Hematopoietic multipotent progenitor cell (in vitro differentiated cells): ENCODE measurements at places on chromosomes 1 and 21.

DNA sequence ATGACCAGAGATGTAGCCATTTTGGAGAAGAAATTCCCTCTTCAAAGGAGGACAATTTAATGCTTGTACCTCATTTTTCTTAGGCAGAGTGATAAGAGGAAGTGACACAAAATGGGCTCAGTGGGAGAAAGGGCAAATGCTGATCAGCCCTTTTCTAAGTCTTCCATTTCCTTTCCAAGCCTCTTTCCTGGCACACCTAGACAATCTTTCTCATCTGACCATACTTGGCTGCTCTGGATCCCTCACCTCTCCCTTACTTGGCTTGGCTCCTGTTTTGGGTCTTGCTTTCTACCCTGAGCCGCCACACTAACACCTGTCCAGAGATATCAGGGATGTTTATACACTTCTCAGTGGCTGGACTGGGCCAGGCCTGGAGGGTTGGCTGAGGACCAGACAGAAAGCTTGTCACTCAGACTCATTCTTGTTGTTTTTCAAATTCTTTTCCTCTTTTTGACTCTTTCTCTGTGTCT lies 13.1 kb downstream of the TXNIP start:
- DNase-seq = no peak

DNA sequence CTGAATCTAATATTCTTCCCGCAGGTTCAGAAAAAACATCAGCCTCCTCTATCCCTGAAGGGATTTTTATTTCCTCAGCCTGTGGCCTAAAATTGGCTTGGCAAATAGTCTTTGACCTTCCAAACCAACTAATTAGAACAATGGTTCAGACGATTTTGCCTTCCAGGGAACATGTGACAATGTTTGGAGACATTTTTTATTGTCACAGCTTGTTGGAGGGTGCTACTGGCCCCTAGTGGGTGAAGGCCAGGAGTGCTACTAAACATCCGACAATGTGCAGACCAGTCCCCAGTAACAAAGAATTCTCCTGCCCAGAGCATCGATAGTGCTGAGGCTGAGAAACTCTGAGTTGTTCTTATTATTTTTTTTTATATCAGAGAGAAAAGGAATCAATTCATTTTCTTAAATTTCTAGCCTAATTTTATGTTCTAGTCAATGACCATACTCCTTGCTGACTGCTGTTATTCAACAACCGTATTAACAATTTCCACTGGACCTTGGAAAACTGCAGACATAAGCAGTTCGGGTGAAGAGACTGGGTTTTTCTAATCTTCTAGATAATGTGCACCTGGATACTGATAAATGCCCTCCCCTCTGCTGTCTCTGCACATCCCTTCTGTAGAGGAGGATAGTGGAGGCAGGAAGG lies 280.7 kb downstream of the LMX1A start:
- DNase-seq = no peak

DNA sequence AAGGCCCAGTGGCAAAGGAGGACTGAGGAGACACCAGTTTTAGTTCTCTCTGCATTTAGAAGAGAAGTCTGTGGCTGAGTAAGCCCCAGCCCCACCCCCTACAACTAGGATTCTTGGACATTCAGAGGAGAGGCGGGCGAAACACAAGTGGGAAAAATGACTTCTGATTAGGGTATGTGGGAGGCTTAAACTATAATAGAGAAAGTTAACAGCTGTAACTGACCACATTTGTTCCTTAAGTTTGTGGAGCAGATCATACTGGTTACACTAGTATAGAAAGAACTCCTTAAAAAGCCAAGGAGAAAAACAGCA lies 11.2 kb upstream of the TRIM33 start:
- no peak for DNase-seq

DNA sequence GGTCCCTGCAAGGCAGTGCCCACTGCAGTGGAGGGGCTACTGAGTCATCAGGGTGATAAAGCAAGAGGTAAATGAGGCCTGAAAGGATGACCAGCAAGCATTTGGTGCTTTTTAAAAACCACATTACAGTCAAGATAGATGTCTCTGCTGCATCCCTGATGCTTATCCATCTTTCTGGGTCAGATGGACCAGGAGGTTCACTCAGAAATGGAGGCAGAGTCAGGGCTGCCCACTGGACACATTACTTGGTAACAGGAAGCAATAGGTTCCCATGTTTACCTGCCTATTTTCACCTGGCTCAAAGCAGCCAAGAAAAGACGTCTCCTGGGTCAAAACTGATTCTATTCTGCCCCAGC lies 3.6 kb downstream of the SPATA46 start:
- no peak for DNase-seq

DNA sequence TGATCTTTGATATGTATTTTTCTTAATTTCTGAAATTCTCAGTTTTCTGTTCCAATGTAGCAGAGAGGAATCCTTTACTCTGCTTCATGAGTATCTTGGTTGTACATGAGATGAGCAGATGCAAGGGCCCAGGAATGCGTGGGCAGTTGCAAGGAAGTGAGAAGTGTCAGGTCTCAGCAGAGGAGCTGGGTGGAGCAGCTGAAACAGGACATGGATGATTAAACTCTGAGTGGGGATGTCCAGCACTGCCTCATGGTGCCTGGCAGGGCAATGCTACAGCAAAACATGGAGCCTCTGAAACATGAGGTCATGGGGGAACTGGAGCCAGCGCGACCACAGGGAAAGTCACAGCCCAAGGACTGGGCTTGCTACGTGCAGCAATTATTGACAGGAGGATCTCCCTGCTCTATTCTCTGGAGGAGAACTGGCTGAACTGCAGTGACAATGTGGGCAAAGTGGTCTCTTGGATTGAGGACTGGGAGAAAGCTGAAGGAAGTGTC lies 48.4 kb downstream of the COLGALT2 start:
- no peak for DNase-seq

GRCh38 chr1:3570066-3570986 lies 41.0 kb downstream of the MEGF6 start:
- DNase-seq = no peak

GRCh38 chr1:211613108-211613947 lies 34.4 kb upstream of the SLC30A1 start:
- peak; percentile 90 for DNase-seq

- DNase-seq = no peak
These were observed 432 bp downstream of the EPHB2 start for GRCh38 chr1:22711071-22711470.

GRCh38 chr1:46595127-46595526 lies 8.9 kb downstream of the MKNK1 start:
- DNase-seq = peak; percentile 60

- DNase-seq = no peak
These were observed 101.8 kb downstream of the CD247 start for GRCh38 chr1:167416506-167416905.

- peak; percentile 88 for DNase-seq
These were observed 72.2 kb downstream of the NME7 start for GRCh38 chr1:169295425-169295824.

GRCh38 chr1:6262555-6263420 lies 1.9 kb upstream of the GPR153 start:
- no peak for DNase-seq

- peak; percentile 87 for DNase-seq
These were observed 8.9 kb downstream of the SLAMF1 start for GRCh38 chr1:160637821-160638539.

- DNase-seq = peak; percentile 80
These were observed 107.8 kb upstream of the TARDBP start for GRCh38 chr1:10904396-10905358.

DNA sequence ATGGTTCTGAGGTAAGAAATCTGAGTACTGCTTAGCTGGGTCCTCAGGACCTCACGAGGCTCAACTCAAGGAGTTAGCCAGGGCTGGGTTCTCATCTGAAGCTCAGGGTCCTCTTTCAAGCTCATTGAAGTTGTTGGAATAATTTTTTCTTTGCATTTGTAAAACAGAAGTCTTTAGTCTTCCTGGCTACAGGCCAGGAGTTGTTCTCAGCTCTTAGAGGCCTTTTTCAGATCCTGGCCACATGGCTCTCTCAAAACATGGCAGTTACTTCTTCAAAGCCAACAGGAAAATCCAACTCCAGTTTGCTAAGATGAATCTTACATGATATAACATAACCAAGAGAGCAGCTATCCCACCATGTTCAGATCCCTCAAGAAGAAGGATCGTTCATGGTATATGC lies 92.3 kb upstream of the CHODL start:
- no peak for DNase-seq

GRCh38 chr1:5744911-5745799 lies 247.1 kb downstream of the NPHP4 start:
- no peak for DNase-seq

- no peak for DNase-seq
These were observed 68.5 kb upstream of the ADAM30 start for GRCh38 chr1:119964673-119965363.

DNA sequence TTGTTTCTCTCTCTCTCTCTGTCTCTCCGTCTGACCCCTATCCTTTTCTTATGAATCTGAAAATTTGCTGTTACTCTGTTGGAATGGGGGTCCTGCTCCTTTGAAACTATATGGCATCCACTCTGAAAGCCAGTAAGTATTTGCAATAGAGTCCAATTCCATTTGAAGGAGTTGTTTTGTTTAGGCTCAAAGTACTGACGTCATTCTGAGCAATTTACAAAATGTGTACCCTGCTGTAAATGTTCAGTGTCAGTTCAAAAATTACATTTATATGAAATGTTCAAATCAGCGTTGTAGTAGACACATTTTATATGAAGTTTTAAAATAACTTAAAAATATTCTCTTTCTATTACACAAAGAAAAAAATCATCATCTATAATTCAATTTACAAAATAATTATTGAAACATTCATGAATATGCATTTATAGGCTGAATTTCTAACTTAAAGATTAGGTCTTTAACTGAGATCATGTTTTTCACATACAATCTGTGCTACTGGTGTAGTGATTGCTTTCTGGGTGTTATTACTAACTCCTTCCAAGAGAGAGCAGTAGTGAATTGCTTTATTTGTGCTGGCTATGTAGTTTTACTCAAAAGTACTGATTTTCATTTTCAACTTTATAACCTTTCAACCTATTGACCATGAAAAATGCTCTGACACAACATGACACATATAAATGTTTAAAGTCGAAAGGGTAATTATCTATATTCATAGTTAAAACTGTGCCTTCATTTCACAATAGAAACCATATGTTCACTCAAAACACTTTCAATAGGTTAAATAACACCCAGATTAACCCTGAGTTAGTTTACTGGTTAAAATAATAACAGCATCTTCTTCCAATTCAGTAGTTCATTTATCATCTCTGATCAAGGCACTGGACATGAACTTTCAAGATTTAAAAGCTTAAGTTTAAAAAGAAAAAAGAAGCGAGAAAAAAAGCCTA lies 253.1 kb upstream of the ADGRL4 start:
- DNase-seq = no peak

- DNase-seq = no peak
These were observed 2.3 kb upstream of the BACH1 start for GRCh38 chr21:29296446-29296845.

- peak; percentile 29 for DNase-seq
These were observed 50.2 kb downstream of the DENND1B start for GRCh38 chr1:197725044-197725443.

- DNase-seq = no peak
These were observed 1.2 kb downstream of the SCMH1 start for GRCh38 chr1:41240781-41241353.

- DNase-seq = no peak
These were observed 38.7 kb downstream of the CHAF1B start for GRCh38 chr21:36423771-36424433.

GRCh38 chr1:55197099-55197498 lies 18.1 kb downstream of the USP24 start:
- no peak for DNase-seq

- DNase-seq = no peak
These were observed 22.1 kb downstream of the FCRL4 start for GRCh38 chr1:157575744-157576143.

- no peak for DNase-seq
These were observed 145.5 kb upstream of the SERTAD4 start for GRCh38 chr1:210087058-210087457.

GRCh38 chr1:89198081-89198480 lies 661 bp downstream of the GBP4 start:
- DNase-seq = no peak

DNA sequence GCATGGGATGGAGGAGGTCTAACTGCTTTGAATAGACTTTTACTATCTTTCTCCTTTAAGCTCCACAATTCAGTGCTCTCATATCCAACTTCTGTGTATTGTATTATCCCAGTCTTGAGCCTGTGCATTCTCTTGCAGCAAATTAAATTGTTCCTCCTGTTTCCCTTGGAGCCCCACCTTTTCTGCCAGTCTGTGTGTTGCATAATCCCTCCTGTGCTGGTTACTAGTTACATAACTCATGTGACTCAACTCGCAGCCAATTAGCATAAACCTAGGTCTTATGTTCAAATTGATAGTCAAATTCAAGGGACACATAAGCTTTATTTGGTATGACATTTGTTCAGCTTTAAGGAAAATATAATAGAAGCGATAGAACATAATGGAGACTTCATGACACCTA lies 1863.5 kb downstream of the MRPL39 start:
- no peak for DNase-seq

- DNase-seq = no peak
These were observed 766 bp downstream of the CNIH3 start for GRCh38 chr1:224616756-224617409.

GRCh38 chr1:51240084-51240483 lies 4.0 kb downstream of the RNF11 start:
- no peak for DNase-seq

DNA sequence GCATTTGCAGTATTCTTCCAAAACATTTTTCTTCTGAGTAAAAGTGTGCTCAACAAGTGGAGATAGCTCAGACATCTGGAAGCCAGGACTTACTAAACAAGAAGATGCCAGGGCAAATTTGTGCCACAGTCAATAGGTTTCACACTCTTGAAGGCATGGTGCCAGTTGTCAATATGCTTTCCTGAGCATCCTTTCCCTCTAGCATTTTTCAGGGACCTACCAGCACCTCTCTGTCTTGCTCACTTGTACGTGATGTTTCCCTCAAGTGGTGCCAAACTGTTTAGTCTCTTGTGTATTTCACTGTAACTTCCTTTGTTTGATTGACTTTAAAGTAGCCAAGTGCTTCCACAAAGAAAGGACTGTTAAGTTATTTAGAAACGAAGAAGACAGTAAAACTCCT lies 194.0 kb upstream of the SGIP1 start:
- peak; percentile 42 for DNase-seq

DNA sequence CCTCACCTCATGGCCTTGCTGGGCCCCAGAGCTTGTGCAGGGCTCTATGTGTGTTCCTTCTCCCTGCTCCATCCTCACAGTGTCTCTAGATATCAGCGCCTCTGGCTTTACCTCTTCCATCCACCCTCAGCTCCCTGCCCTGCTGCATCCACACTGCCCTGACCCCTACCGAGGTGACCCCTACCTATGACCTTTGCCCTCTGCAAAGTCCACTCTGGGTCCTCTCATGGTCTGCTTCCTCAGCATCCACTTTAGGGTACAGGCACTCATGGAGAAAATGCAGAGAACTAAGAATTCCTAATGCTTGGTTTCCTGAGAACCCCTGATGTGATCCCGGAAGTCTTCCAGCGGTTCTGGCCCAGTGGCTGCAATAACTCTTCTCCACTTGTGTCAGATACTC lies 46.9 kb upstream of the PAXBP1 start:
- DNase-seq = no peak

DNA sequence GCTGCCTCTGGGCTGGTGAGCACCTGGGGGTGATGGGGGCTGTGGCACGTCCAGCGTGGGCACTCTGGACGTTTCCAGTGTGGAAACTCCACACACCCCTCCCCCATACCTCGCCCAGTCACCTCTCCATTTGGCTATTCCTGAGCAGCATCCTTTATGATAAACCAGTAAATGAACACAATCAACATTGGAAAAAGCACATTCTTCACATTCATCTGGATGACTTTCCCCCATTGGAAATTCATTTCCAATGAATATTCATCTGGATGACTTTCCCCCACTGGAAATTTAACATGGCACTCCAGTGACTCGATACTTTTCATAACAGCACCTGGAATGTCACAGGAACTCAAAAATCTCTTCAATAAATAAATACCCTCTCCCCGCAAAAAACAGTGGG lies 104.8 kb upstream of the KRTAP19-8 start:
- no peak for DNase-seq
